ENCODE measurements at places on chromosomes 1 and 21.

DNA sequence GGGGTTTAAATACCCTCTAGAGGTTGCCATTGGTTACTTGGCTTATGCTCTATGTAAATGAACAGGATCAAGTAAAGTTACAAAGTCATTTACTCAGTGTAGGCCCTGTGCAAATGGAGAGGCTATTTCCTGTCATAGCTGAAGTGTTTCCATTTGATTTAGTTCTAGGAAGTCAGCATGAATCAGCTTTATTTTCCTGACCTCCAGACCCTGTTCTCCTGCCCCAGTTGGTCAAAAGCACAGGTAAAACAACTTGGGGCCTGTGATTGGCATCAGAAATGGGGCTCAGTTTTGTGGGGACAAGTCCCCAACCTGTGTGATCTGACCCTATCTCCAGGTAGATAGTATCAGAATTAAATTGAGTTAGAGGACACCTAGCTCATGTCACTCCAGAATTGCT lies 239.9 kb downstream of the HHAT start:
- H3K27me3 ChIP-seq, result no peaks in the 10 kb centered on the region
- H3K36me3 ChIP-seq, result no peaks in the 10 kb centered on the region
- H3K4me3 ChIP-seq, result no peak overlapping the region
- no peak for DNase-seq
- no peak overlapping the region for H3K27ac ChIP-seq

GRCh38 chr1:205284420-205285144 lies 37.0 kb downstream of the NUAK2 start:
- H3K4me3 ChIP-seq, result peak overlapping the region; percentile 93
- H3K27me3 ChIP-seq, result no peaks in the 10 kb centered on the region
- H3K27ac ChIP-seq, result peak overlapping the region; percentile 72
- peaks cover 87% of the 10 kb centered on the region for H3K4me1 ChIP-seq
- peak; percentile 92 for DNase-seq
- peaks cover 1% of the 10 kb centered on the region for H3K36me3 ChIP-seq

DNA sequence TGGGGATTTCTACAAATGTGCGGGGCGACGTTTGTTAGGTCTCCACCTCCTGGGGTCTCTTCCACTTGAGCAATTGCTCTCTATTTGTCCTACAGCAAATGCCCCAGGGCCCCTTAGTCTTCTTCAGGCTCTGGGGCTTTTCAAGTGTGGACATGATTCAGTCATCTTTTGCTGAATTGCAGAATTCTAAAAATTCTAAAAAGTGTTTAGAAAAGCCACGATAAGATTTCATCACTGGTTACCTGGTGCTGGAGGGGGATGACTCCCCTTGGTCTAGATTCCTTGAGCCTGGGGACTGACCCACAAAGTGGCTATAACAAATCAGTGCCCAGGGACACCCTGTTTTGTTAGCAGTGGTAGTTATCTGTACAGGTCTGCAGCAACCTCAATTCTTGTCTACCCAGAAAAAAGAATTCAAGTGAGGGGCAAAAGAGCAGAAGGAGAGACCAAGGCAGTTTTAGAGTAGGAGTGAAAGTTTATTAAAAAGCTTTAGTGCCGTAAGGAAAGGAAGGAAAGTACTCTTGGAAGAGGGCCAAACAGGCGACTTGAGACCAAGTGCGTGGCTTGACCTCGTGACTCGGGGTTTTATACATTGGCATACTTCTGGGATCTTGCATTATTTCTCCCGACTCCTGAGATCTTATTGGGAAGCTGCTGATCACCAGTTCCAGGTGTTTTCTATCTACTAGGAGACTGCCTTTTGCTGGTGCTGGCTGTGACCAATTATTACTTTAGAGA lies 25.2 kb downstream of the PROK1 start:
- peaks cover 18% of the 10 kb centered on the region for H3K27me3 ChIP-seq
- H3K36me3 ChIP-seq, result no peaks in the 10 kb centered on the region
- DNase-seq, result no peak
- H3K4me1 ChIP-seq, result peaks cover 16% of the 10 kb centered on the region
- no peak overlapping the region for H3K4me3 ChIP-seq

GRCh38 chr1:40699787-40700186 lies 8.3 kb downstream of the NFYC start:
- H3K27ac ChIP-seq, result peak overlapping the region; percentile 45
- peak; percentile 17 for DNase-seq
- no peaks in the 10 kb centered on the region for H3K27me3 ChIP-seq
- H3K36me3 ChIP-seq, result peaks cover 9% of the 10 kb centered on the region

GRCh38 chr1:85200463-85201339 lies at the start of gene SYDE2:
Gene SYDE2, minus strand, starts transcription at chr1:85201016. Its CDS starts 20 bp downstream, at chr1:85200996.
- peak; percentile 84 for DNase-seq
- peak within 1 kb of the TSS; percentile 89 for H3K27ac ChIP-seq
- H3K4me1 ChIP-seq, result peaks cover 25% of the 10 kb centered on the region
- H3K36me3 ChIP-seq, result peaks cover 4% of the 10 kb centered on the region

- peaks cover 57% of the 10 kb centered on the region for H3K4me1 ChIP-seq
- no peak for DNase-seq
- H3K27ac ChIP-seq, result peak overlapping the region; percentile 63
- H3K4me3 ChIP-seq, result no peak overlapping the region
- no peaks in the 10 kb centered on the region for H3K27me3 ChIP-seq
- H3K36me3 ChIP-seq, result peaks cover 37% of the 10 kb centered on the region
Observed at GRCh38 chr1:160612613-160613218, 33.4 kb upstream of the CD84 start.

DNA sequence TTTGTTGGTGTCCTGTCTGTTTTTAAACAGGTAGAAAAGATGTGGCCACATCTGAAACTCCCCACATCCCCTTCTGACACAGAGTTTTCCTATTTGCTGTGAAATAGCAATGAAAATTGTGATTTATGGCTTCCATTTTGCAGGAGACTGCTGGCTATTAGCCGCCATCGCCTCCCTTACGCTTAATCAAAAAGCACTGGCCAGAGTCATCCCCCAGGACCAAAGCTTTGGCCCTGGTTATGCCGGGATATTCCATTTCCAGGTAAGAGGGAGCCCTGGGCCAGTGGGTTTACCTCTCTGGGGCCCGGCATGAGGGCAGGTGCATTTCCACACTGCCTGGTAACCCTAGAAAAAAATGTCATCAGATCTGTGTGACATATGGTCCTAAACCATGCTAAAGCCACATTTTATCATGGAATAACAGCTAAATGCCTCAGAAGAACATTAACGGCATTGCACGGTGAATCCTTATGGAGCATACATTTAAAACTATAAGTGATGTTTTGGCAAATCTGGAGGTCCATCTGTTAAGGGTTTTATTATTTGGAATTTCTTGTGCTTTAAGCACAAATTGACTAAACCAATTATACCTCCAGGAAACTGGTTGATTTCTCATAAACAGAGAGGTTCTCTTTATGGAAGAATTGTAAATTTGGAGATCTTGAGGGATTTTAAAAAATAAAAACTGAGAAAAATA lies 12.3 kb downstream of the CAPN9 start:
- no peaks in the 10 kb centered on the region for H3K4me1 ChIP-seq
- no peak overlapping the region for H3K27ac ChIP-seq
- H3K27me3 ChIP-seq, result peaks cover 23% of the 10 kb centered on the region
- no peak for DNase-seq
- H3K36me3 ChIP-seq, result no peaks in the 10 kb centered on the region
- H3K4me3 ChIP-seq, result no peak overlapping the region

DNA sequence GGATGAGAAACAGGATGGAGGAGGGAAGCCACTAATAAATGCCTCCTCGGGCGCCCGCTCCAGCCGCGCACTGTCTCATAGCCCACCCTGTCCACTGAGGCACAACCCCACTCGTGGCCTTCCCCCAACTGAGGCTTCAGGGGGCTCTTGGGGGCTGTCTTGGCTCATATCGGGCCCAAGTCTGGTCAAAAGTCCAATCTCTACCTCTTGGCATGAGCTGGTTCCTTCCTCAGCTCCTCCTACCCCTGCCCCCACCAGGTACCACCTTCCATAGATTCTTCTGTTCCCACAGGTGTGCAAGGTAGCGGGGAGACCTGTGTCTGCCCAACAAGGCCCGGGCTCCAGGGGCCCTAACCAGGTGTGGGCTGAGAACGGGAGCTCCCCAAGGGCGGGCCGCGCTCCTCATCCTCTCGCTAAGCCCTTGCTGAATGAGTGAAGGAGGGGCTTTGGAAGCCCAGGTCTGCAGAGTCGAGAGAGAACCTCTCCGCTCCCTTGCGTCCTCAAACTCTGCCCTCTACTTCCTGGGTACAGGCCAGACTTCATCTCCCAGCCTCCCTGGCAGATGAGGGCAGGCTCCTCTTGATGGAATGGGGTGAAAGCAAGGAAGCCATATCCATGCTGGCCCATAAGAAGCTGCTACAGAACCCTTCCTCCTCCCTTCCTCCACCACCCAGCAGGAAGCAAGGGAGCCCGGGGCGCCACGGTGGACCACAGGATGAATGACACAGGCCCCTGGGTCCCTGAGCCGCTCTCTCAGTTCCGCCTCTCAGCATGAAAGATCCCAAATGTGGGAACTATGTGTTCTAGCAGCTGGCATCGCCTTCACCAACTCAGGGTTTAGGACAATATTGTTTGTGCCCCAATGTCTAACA lies 74.7 kb downstream of the PSMG1 start:
- H3K4me1 ChIP-seq, result no peaks in the 10 kb centered on the region
- H3K27me3 ChIP-seq, result peaks cover 10% of the 10 kb centered on the region
- no peak overlapping the region for H3K27ac ChIP-seq
- H3K4me3 ChIP-seq, result no peak overlapping the region
- DNase-seq, result no peak

DNA sequence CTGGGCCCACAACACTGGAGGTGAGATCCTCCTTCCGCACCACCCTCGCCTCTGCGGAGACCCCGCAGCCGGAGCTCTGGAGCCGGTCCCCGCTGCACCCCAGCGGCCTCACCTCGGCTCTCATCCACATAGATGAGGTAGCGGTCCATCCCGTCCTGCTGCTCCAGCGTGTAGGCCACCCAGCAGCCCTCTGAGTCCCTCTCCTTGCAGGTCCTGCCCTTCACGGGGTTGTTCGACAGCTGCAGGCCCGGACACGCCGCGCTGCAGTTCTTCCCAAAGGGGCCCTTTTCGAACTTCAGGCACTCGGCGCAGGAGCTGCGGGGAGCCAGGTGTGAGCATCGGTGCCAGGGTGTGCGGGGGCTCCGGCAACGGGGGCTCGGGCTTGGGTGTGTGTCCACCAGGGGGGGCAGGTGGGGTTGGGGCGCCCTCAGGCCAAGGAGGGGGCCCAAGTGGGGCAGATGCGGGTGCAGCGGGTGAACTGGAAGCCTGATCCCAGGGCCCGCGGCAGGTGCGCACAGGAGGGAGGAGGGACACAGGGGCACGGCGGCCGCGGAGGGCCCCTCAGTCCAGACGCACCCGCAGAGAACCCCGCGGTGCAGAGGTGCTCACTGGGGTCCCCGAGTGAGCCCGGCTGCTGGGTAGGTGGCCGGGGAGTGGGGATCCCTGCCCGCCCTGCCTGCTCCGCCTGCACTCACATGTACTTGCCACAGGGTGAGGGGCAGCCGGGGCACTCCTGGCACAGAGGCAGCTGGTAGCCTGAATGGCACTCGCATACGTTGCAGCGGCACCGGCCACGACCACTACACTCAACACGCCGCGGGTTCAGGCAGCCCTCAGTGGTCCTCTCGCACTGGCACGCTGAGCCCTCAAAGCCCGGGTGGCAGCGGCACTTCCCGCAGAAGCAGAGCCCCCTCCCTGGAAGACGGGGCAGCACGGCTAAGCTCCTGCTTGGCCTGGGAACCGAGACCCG lies 15.4 kb upstream of the PTTG1IP start:
- H3K36me3 ChIP-seq, result peaks cover 7% of the 10 kb centered on the region
- no peak overlapping the region for H3K27ac ChIP-seq
- no peak for DNase-seq
- H3K27me3 ChIP-seq, result no peaks in the 10 kb centered on the region
- H3K4me3 ChIP-seq, result no peak overlapping the region

GRCh38 chr1:226335661-226336060 lies 26.7 kb upstream of the LIN9 start:
- H3K4me1 ChIP-seq, result peaks cover 19% of the 10 kb centered on the region
- H3K4me3 ChIP-seq, result no peak overlapping the region
- H3K27me3 ChIP-seq, result no peaks in the 10 kb centered on the region
- peaks cover 5% of the 10 kb centered on the region for H3K36me3 ChIP-seq

- no peak within 1 kb of the TSS for H3K27ac ChIP-seq
- H3K4me3 ChIP-seq, result peak within 1 kb of the TSS; percentile 85
- DNase-seq, result peak; percentile 32
Observed at GRCh38 chr1:214551436-214552173, at the start of gene PTPN14. Gene PTPN14, minus strand, starts transcription at chr1:214551602. Its CDS starts 86,799 bp downstream, at chr1:214464803.

DNA sequence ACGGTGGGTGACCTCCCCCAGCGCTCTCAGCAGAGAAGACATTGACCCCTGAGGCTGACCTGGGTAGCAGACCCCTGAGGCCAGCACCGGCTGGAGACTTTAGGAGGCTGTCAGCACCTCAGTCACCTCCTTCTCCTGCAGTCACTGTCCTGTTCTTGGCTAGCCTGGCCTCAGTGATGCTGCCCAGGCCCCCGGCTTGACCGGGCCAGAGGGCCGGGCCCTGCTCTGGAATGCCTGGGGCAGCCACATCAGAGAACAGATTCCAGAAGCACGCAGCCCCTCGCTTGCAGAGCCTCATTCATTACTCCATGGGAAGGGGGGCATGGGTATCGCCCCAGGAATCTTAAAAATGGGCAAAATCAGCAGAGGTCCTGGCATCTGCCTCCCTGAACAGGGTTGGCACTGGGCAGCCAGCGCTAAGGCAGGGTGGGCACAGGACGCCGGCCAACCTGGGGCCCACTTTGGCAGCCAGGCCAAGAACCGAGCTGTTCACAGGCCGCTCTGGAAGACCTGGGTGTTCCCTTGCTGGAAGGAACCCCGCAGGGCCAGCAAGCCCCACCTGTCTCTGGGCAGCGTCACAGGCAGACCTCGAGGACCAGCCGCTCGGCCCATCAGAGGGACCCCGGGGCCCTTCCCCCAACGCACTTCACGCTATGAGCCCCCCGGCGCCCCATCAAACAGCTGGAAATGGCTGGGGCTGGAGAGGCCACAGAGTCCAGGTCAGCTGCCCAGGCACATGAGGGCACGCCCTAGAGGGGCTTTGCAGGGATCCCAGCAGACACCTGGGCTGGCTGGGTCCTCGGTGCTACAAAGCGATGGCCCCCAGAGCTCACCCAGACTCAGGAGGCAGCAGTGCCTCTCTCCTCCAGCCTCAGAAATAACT lies 45.1 kb downstream of the MEGF6 start:
- H3K27ac ChIP-seq, result no peak overlapping the region
- no peaks in the 10 kb centered on the region for H3K36me3 ChIP-seq
- no peak for DNase-seq
- no peak overlapping the region for H3K4me3 ChIP-seq

- peaks cover 2% of the 10 kb centered on the region for H3K36me3 ChIP-seq
Observed at GRCh38 chr1:91546301-91546581, 45.6 kb downstream of the CDC7 start.
